ENCODE measurements at places on chromosomes 5 and 9.

DNA sequence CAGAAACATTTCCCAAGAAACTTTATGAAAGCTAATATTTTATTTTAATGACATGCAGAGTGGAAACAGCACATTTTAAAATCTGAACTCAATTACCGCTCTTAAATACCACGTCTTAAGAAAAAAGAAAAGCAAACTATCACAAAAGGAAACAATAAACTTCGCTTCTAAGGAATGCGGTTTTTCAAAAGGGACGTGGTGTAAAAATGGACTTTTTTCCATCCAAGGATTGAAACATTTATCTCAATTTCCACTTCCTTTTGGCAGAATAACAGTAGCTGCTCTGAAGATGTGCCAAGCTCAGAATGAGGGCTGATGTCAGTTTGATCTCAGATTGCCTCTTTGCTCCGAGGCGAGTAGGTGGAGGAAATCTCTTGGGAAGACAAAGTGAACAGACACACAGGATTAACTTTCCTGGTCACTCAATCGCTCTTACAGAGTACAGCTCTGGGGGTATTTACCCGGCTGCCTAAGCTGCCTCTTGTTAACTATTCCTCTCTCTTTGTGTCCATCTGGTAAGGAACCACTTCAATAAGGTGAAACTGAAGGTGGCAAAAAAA is 158.5 kb downstream of the TRPM6 start:
- DNase-seq, result no peak

GRCh38 chr9:134181648-134182034 is 17.3 kb upstream of the RNU6ATAC start:
- DNase-seq, result no peak

DNA sequence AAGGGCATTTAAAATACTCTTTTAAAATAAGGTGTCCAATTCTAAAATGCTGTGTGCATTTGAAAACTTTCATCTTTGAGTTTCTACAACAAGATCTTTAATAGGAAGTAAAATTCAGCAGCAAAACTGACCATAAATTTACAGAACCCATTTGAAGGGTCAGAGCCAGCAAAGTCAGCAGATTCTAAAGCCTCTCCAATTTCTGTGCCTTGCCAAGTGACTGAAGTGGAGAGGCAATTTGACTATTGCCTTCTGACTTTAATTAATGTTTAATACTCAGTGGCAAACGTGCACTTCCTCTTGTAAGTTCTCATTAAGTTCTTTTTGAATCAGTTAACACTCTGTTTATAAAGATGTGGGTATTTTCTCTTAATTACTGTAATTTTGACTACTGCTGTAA is 155.2 kb downstream of the BAAT start:
- no peak for DNase-seq

GRCh38 chr9:110672873-110673510 is 4.4 kb downstream of the MUSK start:
- no peak for DNase-seq

DNA sequence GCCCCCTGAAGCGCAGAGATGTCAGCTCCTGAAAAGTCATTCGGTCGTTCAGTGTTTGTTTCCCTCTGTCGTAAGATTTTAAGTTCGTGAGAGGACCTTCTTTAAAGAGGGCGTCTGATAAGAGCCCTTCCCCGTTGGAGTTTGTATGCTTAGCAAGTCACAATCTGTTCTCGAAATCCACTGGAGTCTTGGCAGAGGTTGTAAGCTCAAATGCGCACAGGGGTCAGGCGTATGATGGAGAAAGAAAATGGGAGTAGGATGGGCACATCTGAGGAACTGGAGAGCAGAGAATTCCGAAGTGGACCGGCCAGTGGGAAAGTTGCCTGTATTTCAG is 710 bp downstream of the HSD17B4 start:
- no peak for DNase-seq

- DNase-seq, result no peak
Measured at GRCh38 chr5:9166202-9167112, 379.4 kb downstream of the SEMA5A start.

DNA sequence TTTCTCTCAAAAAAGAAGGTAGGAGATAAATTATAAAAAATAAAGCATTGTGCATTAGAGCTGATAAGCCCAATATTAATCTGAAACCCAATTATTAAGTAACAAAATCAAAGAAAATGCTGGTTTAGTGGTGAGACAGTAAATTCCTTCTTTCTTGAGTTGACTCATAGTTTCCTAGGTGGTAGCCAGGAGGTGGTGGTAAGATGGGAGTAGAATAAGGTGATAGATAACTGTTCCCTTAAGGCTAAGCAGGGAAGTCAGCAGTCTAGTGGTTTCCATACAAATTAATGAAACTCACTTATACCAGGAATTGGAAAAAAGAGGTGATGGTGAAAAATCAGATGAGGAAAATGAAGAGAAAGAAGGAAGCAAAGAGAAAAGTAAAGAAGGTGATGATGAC is 23.2 kb downstream of the LYSMD3 start:
- DNase-seq, result no peak

GRCh38 chr5:134100283-134101091 is 14.0 kb upstream of the TCF7 start:
- peak; percentile 62 for DNase-seq

DNA sequence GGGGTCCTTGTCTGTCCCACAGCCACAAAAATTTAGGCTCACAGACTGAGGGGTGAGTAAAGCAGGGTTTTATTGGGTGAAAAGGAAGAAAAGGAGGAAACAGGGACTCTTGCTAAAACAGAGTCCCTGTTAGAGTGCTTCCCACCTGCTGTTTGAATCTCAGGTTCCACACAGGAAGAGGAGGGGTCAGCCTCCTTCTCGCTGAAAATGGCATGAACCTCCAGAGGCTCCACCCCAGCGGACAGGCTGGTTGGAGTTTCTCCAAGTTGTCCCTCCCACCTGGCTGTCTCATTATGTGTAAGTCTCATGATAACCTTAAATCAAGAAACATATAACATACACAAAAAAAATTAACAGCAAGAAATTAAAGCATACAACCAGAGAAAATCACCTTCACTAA is 28.3 kb upstream of the UHRF2 start:
- DNase-seq, result no peak

GRCh38 chr9:34365282-34365681 is 11.4 kb downstream of the MYORG start:
- DNase-seq, result no peak

DNA sequence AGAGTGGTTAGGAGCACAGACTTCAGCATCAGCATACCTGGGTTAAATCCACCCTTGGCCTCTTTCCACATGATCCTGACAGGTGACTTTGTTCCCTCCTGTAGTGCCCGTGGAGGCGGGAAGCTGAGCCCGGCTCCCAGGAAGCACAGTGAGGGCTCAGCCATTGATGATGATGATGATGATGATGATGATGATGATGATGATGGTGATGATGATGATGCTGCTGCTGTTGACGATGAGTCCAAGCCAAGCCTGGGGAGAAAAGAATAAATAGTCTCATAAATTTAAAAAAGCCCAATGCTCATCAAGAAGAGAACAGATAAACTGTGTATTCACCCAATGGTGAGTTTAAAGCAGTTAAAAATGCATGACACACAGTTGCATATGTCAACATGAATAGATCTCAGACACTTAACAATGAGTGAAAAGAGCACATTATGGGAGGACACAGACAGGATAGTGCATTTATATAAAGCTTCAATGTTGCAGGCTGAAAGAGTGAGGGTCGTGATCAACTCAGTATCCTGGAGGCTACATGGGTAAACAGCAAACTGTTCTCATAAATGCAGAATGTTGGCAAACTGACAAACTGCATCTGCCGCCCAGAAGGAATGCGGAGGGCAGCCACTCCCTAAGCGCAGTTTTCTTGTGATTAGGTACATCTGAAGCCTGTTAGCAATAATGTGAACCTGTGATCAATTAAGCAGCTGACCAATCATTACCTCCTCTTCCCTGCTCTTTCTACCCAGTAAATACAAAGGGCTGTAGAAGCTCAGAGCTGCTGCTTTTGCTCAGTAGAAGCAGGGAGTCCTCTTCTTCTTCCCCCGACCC is 11.7 kb upstream of the CFAP157 start:
- DNase-seq, result no peak

DNA sequence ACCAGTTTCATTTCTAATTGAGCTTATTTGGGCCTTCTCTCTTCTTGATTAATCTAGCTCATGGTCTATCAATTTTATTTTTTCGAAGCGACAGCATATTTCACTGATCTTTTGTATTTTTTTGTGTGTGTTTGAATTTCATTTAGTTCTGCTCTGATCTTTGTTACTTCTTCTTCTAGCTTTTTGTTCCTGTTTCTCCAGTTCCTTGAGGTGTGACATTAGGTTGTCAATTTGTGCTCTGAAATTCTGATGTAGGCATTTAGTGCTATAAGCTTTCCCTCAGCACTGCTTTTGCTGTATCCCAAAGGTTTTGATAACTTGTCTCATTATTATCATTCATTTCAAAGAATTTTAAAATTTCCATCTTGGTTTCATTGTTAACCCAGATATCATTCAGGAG is 67.3 kb downstream of the STRBP start:
- no peak for DNase-seq

- no peak for DNase-seq
Measured at GRCh38 chr5:32880796-32881195, 169.7 kb downstream of the NPR3 start.

DNA sequence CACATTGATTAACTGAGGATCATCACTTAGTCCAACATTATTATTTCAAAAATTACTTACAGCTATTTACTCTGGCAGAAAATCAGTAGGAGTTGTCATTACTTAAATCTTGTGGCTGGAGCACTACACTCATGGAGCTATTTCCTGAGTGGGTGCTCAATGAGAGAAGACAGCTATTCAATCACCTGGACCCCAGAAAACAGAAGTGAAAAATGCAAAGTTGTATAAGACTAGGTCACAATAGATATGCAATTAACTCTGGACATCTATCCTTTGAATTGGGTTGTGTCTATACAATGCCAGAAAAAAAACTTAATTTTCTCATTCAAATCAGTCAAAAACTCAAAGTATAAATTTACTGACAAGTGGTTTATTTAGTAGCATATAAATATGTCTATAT is 340.9 kb downstream of the EFNA5 start:
- DNase-seq, result no peak

GRCh38 chr5:92206681-92207080 is 823.6 kb upstream of the ARRDC3 start:
- no peak for DNase-seq

DNA sequence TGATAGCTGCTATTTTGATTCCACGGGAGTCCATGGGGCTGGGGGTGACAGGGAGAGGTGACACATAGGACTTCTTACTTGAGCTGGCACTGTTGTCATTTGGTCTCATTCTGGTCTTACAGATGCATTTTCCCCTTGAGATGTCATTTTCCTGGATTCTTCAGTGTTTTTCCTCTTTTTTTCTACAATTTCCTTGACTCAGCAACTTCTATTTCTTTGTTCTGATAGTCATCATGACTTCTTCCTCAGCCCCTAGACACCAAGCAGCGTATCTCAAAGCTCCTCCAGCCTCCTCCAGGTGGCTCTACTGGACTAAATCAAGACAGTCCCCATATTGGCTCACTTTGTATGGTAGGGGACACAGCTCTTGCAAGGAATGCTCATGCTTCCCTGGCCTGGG is 16.5 kb downstream of the LVRN start:
- no peak for DNase-seq

DNA sequence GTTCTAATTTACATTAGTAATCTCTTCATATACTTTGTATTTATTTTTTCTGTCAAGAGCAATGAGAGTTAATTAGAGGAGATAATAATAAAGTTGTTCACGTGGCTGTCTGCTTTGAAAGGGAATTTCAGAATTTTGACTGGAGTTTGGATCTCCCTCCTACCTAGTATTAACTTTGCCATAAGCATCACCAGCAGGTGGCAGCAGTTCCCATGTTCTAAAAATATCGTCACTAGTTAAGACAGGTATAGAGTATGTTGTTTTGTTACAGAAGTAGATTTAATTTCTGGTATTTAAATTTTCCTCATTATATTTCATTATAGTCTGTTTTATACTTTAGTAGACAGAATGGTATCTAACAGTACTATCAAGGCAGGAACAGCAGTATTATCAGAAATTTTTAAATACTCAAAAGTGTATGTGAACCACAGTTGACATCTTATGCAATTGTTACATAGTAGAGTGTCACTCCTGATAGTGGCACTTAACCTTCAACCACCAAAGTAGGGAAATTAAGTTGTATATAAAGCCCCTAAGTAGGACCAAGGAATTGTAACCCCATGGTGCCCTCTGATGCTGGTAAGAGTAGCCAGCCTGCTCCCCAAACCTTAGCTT is 20.4 kb downstream of the GNPDA1 start:
- peak; percentile 62 for DNase-seq

DNA sequence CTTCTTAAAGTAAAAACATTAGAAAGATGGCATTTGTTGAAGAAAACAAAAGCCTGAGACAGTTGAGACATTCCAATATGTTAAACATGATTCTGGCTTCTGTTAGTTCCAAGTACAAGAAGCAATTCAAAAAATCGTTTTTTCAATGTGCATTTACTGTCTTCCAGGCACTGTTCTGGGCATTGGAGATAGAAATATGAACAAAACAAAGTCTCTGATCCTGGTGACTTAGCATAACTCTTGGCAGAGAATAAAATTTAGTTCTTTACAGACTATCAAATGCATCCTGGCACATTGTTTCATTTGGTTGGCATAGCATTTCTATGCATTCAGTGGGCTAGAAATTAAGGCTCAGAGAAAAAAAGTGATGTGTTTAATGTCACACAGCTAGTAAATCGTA is 77.5 kb downstream of the VCAN start:
- no peak for DNase-seq

- DNase-seq, result no peak
Measured at GRCh38 chr9:129182625-129183494, 4.8 kb upstream of the IER5L start.

DNA sequence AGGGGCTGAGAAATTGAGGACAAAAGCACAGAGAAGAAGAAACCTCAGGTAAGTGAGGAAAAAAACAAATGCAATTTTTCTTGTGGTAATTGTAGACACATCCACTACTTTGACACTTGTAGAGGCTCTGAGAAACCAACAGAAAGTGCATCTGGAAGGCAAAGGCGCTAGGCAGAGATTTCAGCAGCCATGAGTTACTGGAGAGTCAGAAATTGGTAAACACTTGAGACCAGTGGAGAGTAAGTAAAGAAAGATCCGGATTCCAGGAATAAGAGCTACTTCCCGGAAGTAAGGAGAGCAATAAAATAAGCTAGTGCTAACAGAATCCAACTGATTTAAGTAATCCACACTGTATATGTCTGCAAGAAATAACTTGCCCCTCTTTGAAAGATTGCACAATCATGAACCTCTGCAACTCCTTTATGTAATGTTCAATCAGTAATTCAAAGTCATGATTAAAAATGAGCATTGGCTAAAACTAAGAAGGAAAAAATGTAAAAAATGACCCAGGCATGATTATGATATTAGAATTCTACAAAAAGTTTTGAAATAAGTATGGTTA is 382.1 kb downstream of the CDH18 start:
- no peak for DNase-seq

- no peak for DNase-seq
Measured at GRCh38 chr5:58455480-58455879, 4.4 kb downstream of the PLK2 start.
